HFF-Myc (cell line): ENCODE measurements at places on chromosomes 2 and 18.

- no peak for DNase-seq
Measured at GRCh38 chr2:234869969-234870368, 81.8 kb upstream of the SH3BP4 start.

DNA sequence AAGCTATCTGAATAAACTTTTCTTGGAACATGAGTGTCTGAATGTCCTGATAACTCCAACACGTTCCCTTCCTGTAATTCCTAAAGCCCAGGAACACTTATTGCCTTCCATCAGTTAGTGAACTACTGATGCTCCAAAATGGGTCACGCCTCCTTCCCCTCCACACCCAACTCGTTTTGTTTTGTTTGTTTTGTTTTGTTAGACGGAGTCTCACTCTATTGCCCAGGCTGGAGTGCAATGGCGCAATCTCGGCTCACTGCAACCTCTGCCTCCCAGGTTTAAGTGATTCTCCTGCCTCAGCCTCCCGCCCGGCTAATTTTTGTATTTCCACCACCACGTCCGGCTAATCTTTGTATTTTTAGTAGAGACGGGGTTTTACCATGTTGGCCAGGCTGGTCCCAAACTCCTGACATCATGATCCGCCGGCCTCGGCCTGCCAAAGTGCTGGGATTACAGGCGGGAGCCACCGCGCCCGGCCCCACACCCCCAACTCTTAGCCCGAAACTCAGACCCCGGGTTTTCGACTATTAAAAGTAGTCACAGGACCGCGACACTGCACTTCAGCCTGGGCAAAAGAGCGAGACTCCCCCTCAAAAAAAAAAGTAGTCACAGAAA lies 774 bp downstream of the IER3IP1 start:
- no peak for DNase-seq

GRCh38 chr18:10989486-10989885 lies 159.9 kb downstream of the PIEZO2 start:
- no peak for DNase-seq

- no peak for DNase-seq
Measured at GRCh38 chr18:77069931-77070330, 62.7 kb downstream of the MBP start.

DNA sequence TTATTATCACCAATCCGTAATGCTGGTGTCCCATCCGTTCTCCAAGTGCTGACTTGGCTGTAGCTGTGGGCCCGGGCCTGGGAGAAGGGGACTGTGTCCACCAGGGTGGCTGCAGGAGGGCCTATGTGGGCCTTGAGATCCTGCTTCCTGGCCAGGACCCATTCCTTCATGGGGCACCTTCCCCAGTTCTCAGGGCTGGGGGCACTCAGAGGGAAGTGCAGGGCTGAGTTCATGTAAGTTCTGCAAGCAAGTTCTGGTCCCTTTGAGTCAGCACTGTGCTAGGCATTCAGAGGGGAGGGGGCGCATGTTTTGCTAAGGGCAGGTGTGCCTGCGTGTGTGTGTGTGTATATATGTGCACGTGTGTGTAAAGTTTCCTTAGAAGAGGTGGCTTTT lies 94.0 kb downstream of the GLI2 start:
- DNase-seq, result no peak
